Activated CD4-positive, alpha-beta T cell treated with anti-CD3 and anti-CD28 coated beads, Interleukin-2, amount 50 U/mL, for 16 hours (primary cell): ENCODE measurements at places on chromosomes 1 and 21.

- DNase-seq, result no peak
Measured at GRCh38 chr1:8197493-8198282, 120.2 kb upstream of the SLC45A1 start.

GRCh38 chr1:17170571-17170970, 34.4 kb upstream of the PADI1 start:
- no peak for DNase-seq

DNA sequence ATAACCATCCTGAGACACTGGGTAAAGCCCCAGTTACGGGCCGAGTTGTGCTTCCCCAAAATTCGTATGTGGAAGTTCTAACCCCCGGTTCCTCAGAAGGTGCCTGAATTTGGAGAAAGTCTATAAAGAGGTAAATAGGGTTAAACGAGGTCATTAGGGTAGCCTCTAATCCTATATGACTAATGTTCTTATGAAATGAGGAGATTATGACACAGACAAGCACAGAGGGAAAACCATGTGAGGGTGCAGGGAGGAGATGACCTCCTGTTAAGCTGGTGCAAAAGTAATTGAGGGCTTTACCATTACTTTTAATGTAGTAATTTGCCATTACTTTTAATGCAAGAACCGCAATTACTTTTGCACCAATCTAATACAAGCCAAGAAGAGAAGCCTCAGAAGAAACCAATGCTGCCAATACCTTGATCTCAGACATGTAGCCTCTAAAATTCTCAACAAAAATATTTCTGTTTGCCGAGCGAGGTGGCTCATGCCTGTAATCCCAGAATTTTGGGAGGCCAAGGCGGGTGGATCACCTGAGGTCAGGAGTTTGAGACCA, 260.8 kb downstream of the GPATCH2 start:
- DNase-seq, result no peak

DNA sequence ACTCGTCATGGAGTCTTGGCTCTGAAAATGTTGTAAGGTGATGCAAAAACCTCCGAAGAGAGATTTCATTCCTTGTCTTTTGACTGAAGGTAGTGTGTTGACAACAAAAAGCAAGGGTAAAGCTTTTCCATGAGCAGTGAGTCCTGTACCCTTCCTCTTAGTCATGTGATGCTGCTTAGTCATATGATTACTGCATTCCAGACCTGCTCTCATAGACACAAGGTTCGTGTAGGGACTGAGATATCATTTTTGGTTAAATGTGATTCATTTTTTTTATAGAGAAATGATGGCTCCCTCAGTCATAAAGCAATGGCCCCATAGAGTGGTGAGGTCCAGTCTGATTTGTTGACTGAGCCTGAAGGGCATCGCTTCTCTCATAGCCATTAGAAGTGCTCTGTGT, 9.2 kb downstream of the KCNJ6 start:
- DNase-seq, result no peak

DNA sequence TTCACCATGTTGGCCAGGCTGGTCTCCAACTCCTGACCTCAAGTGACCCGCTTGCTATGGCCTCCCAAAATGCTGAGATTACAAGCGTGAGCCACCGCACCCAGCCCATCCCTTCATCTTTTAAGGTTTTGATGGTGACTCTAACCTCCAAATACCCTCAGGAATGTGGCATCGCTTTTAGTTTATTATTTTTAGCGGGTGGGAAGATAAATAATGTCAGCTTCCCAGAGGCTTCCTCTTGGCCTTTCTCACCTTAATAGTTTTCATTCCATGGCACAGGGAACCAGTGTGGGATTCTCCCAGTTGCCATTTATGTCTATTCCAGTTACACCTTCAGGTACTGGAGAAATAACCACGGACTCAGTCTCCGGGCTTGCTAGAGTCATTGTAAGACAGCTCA, 92.1 kb upstream of the LRRN2 start:
- DNase-seq, result no peak

- DNase-seq, result no peak
Measured at GRCh38 chr21:37967036-37967435, 50.8 kb upstream of the KCNJ6 start.

GRCh38 chr1:21188235-21188634, 11.5 kb upstream of the EIF4G3 start:
- DNase-seq, result no peak

DNA sequence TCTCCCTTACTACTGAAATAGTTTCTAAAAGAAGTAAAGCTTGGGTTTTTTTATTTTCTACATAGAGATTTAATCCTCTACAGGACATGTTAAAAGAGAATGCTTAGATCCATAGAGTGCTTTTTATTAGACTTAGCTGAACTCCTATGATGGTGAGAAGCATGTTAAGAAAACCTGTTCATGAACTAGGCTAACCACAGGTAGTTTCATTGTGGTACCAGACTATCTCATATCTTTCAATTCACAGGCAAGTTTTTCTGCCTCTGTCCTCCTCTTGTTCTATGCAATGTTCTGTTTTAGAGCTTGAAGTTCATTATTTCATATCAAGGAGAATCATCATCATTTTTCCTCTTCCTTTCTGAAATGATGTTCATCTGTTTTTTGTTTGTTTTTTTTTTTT, 65.4 kb downstream of the ELAVL4 start:
- no peak for DNase-seq

- no peak for DNase-seq
Measured at GRCh38 chr1:35475856-35476674, 81.1 kb downstream of the KIAA0319L start.

DNA sequence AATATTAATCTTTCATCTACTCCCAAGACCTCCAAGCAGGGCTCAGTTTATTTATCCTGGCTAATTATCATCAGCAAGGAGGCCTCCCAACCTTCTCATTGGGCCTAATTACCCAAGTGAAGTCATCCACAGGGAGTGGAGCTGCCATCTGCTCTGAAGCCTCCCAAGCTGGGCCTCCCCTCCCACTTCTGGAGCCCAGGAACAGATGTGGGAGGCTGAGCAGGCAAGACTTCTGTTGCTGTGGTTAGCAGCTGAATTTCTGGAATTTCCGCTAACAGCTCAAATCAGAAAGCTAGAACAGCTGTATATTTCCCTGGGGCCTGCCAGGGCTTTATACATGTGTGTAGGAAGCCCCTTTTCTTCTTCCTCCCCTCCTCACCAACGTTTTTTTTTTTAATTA, 127.5 kb downstream of the UCK2 start:
- no peak for DNase-seq

DNA sequence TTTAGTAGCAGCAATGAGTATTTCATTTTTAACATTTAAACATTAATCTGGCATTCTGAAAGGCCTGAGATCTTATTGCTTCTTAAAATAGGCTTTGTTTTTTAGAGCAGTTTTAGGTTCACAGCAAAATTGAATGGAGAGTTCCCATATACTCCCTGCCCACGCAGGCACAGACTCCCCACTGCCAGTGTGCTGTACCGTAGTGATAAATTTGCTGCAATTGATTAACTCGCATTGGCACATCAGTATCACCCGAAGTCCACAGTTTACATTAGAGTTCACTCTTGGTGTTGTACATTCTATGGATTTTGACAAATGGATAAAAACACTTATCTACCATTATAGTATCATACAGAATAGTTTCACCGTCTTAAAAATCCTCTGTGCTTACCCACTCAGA, 71.8 kb upstream of the ERRFI1 start:
- no peak for DNase-seq

DNA sequence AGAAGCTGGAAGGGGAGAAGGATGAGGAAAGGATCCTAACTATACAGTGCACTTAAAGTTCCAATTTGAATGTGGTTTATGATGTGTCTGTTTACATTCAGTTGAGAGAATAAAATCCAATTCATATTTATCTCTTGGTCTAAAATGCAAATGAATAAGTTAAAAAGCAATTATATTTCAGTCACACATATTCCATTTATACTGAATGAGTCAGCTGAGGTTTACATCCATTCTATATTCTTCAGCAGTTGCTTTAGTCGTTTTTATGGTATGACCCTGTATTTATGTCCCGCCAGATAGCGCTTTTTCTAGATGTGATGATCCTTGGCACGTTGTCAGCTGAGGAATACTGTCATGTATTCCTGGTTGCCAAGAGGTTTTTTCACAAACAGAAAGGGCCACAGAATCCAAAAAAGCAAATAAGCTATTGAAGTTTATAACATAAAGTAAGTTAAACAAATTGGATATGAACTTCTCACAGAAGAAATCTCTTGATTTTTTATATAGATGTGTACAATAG, 866.2 kb downstream of the NCAM2 start:
- no peak for DNase-seq

DNA sequence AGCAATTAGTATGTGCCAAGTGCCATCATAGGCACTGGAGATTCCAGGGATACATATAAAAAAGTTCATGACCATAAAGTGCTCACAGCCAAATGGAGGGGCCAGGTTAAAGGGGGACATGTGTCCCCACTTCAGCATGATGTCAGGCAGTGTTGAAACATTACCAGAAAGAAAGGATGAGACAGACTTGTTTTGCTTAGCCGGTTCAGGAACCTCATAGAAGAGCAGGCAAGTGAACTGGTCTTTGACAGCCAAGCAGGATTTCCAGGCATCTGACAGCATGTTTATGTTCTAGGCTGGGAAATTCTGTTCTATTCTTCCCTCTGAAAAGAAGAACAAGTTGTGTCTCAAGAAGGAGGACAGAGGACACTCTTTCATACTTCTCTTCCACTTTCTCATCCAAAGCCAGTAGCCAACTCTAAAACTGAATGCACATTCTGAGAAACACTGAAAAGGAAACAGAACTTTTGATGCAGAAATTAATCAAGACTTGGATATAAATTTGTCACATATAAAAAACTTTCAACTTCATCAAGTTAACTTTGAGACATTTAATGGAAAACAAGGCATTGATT, 39.7 kb downstream of the GLUL start:
- no peak for DNase-seq

DNA sequence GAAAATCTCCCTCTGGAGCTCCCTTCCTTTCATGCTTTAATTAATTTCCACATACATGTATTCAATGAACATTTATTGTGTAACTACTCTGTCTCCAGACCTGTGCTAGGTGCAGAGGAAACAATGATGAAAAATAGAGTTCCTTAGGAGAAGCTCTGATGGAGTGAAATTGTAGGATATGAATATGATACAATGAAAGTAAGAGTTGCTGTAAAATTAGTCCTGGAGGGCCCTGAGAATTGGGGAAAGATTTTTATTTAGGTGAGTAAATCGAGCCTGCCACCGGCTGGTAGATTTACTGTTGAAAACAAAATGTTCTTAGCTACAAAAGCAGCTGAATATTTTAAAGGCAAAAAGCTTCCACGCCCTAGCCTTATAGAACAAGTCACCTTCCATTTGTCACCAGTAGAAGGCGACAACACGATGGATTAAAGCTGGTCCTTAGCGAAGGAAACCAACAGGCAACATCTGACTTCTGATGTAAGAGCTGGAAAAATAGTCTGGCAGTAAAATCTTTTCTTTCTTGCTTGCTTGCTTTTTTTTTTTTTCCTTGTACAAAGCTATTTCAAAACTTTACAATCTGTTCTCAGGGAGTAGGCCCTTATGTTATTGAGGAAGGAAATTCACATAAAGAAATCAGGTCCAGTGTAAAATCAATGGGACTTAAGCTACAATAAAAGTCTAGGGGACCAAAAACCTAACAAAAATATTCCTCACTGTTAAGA, 82.0 kb upstream of the ROR1 start:
- DNase-seq, result peak; percentile 50

- DNase-seq, result no peak
Measured at GRCh38 chr1:180235502-180236239, 5.6 kb downstream of the LHX4 start.

GRCh38 chr1:112708489-112708888, 1.6 kb upstream of the RHOC start:
- no peak for DNase-seq

- no peak for DNase-seq
Measured at GRCh38 chr1:204222764-204223055, 8.9 kb upstream of the GOLT1A start.

DNA sequence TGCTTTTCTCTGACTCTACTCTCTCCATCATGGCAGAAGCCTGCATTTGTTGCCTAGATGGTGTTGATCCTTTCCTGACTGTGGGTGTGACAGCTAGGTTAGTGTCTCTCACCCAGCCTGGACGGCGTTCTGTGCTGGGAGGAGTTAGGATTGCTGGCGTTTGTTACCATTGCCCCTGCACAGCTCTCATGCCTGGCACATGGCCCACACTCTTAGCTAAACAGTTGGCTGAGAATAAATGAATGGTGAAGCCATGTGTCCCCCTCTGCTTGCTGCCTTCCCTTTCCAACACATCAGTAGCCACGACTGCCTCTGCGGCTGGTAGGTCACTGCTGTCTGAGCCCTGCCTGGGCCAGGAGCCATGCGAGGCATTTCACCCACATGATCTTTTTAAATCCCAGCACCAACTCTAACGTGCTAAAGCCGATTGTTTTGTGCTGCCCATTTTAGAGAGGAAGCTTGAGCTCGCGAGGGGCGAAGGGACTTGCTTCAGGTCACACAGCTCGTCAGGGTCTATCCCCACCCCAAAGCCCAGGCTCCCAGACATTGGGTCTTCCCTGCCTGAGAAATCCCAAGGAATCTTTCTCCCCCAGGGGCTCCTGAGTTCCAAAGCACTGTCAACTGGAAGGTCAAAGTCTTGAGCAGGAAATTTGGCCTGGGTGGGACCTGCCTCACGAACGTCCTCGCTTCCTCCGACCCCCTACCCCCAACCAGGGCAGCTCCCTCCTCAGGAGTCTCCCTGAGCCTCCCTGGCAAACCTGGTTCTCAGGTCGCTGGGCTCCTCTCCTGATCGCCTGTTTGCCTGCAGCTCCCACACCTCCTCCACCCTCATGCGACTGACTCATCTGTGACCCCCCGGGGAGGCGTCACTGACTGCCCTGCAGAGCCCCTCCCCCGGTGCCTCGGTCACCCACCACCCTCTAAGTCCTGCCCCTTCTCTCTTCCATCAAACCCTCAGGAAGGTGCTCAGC, 271.7 kb upstream of the C1orf174 start:
- DNase-seq, result no peak

- no peak for DNase-seq
Measured at GRCh38 chr1:209030454-209031167, 552.9 kb upstream of the CAMK1G start.

GRCh38 chr1:2504949-2505272, 21.5 kb downstream of the PANK4 start:
- DNase-seq, result no peak
